Activated gamma-delta T cell treated with anti-CD3 and anti-CD28 coated beads, Interleukin-2, amount 50 U/mL, for 16 hours (primary cell): ENCODE measurements at places on chromosomes 7 and 10.

- no peak for DNase-seq
Measured at GRCh38 chr7:92615861-92616260, 25.7 kb upstream of the FAM133B start.

DNA sequence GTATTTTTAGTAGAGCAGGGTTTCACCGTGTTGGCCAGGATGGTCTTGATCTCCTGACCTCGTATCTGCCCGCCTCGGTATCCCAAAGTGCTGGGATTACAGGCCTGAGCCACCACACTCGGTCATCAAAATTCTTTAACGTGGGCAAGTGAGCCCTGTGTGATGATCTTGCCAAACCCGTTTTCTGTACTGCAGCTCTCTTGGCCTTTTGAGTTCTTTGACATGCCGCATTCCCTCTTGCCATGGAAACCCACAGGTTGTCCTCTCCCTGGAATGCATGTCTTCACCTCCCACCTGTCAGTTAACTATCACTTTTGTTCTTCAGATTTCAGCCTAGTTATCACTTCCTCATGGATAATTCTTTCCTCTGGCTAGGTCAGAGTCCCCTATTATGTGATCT is 5.0 kb downstream of the NUP205 start:
- no peak for DNase-seq

DNA sequence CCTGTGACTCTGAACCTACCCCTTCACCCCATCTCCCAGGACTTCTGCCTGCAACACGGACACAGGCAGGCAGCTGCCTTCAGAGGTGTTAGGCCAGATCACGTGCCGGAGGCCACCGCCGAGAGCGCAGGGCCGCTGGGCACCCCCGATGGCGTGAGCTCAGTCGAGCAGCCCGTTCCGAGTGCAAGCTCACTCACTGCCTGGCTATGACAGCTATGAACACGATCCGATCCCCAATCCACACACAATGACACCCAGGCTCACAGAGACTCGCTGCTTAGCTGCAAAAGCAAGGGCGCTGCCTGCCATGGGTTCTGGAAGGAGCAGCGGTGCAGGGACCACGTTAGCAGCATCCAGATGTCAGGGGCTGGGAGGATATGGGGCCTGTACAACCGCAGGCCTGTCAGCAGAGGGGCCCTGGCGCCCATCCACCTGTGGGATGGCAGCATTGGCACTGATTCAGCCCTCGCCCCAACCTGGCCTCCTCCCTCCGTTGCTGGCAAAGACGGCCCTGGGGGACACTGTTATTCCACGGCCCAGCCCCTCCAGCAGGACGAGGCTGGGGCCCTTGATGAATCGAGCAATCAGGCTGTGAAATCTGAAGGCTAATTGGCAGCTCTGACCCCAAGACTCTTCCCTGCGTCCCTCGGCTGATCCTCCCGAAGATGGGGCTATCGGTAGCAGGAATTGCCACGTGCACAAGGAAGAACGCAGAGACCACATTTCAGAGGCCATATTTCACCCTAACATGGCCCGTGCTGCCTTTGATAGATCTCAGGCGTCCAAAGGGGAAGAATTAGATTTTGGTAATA is 230.1 kb downstream of the ELFN1 start:
- DNase-seq, result no peak

DNA sequence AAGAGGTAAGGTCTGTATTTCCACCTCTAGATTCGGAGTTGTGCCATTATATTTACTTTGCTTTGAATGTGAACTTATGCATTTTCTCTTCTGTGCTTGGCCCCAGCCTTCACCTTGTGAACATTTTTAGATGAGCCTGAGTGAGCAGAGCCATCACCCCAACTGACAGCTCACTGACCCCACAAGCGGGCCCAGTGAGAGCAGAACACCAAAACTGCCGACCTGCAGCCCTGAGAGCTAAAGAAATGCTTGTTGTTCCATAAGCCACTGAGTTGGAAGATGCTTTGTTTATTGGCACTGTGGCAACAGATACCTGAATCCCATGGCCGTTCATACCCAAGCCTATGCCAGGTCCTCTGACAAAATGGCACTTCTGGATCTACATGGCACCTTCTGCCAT is 37.8 kb downstream of the C10orf90 start:
- no peak for DNase-seq

GRCh38 chr7:139131601-139132041 is 22.1 kb upstream of the ZC3HAV1 start:
- DNase-seq, result no peak

GRCh38 chr10:99770408-99771045 is 11.9 kb upstream of the ABCC2 start:
- DNase-seq, result no peak

- DNase-seq, result no peak
Measured at GRCh38 chr10:126270111-126270510, 118.2 kb downstream of the ADAM12 start.

DNA sequence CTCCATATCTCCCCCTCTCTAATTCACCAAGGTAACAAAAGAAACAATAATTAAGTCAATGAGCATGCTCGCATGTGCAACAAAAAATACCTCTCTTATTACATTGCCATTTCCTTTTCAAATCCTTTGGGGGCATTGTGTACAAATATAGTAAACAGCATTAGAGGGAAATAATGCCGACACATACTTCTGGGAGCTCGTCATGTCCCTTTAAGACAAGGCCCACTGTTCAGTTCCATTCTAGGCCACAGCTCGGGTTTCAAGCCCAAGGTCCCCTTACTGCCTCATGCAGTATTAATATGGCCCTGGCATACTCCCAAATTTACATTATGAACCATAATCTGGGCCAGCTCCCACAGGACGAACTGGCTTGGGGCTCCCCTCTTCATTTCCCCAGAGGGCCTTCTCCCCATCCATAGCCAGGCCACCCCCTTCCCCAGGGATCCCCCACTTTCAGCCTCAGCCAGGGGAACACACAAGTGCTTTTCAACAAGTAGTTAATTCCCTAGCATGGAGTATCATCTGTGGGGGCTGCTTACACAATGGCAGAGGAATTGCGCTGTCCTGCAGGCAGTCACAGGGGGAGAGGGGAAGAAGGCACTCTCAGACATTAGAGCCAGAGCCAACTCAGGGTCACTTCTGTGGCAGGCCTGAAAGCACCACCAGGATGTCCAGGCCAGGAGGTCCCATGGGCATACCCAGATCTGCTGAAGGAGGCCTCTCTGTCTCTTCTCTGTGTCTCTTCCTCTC is 110.6 kb downstream of the KCNMA1 start:
- no peak for DNase-seq

- no peak for DNase-seq
Measured at GRCh38 chr7:139618482-139619366, 95.2 kb downstream of the CLEC2L start.

DNA sequence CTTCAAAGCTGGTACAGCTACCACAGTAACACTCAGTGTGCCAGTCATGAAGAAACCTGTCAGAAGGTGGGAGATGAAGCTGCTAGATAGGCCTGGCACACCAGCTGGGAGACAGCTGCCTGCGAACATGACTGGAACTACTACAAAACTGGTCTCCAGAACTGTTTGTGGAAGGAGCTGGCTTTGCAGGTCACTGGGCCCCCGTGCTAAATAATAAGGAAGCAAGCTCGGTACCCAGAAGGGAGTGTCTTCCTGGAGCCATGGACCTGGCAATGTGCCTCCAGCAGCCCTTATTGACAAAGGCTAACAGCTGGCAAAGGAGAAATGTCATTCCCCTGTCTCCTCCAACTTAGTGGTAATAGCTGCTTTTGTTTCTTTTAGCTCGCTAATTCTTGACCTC is 1217.6 kb upstream of the LRRN3 start:
- no peak for DNase-seq

- DNase-seq, result no peak
Measured at GRCh38 chr10:47207281-47207615, 92.7 kb upstream of the GDF10 start.

DNA sequence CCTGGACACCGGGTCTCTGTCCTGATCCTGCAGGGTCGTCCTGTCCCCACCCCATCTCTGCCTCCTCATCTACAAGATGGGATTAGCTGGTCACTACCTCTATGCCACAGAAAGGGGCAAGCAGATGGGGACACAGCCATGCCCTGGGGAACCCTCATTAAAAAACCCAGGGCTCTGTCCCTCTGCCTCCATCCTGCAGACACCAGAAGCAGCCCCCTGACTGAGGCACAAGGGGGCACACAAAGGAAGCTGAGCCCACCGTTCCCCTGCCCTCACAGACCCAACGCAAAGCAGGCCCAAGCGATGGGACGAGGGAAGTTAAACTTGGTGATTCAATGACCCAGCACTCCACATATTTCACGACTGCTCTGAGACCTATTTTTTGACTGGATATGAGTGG is 142.4 kb downstream of the TCERG1L start:
- DNase-seq, result no peak

- no peak for DNase-seq
Measured at GRCh38 chr7:7895004-7895650, 73.5 kb upstream of the GLCCI1 start.

DNA sequence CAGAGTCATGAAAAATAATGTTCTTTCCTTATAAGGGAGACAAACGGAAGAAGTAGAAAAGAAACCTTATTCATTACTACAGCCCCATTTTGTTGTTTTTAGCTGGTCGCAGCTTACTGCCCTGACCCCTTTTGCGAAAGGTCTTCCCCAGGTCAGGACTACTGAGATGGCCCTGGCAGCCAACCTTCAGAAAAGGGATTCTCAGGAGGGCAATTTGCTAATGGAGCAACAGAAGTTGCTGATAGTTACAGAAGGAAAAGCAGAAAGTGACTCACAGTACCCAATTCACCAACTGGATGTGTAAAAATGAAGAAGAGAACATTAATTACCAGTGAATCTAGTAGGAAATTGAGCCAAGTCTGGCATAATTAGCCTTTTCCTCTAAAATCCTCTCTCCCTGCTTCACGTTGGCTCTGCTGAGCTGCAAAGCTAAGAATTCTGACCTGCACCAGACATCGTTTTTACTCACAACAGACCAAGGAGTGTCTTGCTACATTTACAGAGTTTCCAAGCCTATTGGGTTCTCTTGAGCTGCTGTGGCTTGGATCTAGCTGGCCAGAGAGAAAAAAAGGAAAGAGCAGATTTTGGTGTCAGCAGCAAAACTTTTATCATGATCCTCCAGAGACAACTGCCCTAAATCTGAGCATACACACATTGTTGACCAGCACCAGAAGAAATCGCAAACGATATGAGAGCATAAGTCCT is 499.9 kb upstream of the FZD8 start:
- no peak for DNase-seq

- no peak for DNase-seq
Measured at GRCh38 chr10:68982389-68982788, 6.2 kb upstream of the KIFBP start.

DNA sequence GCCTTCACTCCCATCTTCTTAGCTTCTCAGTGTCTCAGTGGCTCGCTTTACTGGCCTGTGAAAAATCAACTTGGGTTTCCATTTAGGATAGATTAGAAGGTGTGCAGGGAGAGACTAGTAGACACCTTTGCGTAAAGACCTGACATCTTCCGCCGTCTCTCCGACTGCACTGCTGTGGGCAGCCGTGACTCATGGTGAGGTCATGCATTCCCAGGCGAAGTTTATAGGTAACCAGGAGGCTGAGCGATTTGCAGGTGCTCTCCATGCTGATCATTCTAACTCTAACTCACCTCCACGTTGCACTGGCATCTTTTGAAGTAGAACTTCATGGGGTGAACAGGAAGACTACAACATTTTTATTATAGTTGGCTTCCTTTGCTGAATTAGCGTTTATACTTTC is 68.0 kb upstream of the ZNF438 start:
- DNase-seq, result no peak

DNA sequence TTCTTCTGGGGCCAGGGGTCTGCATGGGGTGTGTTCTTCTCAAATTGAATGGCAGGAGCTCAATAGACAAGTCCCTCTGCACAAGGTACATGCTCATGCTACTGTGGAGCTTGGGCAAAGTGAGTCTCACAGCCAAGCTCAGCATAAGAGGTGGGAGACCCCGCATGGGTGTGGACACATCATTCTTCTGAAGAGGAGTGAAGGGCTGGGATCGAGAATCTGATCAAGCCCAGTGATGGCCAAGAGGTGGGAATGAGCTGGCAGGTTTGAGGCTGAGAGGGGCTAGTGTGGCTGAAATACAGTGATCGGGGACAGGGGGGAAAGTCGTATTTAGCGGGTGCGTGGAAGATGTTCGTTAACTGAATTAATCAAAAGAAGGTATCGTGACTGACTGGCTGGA is 32.6 kb downstream of the CDH23 start:
- no peak for DNase-seq

GRCh38 chr7:151178831-151179230 is 8.2 kb downstream of the ASB10 start:
- DNase-seq, result no peak

GRCh38 chr10:22962817-22963216 is 35.0 kb downstream of the ARMC3 start:
- no peak for DNase-seq

DNA sequence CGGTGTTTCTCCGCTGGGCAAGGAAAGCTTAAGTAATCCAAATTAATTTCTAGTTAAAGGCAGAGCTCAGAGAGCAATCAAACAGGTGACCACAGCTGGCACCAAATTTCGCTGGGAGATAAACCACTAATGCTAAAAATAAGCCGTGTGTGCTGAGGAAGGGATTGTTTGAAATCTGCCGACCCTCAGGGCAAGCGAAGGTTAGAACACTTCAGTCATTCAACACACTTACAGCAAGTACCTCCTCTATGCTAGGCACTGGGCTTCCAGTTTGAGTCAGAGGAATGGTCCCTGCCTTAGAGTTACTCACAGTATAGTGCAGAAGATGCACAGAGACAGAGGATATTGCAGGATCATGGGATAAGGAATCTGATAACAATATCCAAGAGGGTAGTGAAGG is 467.9 kb upstream of the PODXL start:
- no peak for DNase-seq

DNA sequence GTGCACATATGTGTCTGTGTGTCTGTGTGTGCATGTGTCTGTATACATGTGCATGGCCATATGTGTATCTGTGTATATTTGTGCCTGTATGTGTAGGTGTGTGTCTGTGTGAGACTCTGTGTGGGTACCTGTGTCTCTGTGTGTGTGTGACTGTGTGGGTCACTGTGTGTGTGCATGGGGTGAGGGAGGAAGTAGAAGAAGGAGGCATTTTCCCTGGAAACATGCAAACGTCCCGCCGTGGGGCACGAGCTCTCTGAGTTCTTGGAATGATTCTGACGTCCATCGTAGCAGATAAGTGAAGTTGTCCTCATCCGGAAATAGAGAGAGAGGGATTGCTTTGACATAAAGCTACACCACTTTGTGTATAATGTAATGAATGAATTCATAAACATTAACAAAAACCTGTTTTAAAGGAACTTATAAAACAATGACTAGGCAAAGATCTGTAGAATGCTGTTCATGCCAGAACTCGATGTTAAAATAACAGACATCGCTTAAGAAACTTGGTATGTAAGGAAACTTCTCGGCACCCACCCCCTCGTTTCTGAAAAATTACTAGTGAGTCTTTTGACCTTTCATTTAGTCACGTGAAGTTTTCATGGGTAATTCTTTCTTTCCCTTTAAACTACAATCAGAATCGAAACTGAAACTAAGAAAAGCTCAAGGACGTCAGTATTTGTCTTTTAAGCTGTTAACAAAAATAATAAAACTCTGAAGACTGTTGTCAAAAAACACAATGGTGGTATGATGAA is 43.6 kb upstream of the KLF6 start:
- DNase-seq, result no peak
